Retina (tissue), 1 donor: ENCODE measurements at places on chromosomes 4 and X.
A peak's percentile ranks its signal among the peaks of the same experiment; 100 is the strongest.

DNA sequence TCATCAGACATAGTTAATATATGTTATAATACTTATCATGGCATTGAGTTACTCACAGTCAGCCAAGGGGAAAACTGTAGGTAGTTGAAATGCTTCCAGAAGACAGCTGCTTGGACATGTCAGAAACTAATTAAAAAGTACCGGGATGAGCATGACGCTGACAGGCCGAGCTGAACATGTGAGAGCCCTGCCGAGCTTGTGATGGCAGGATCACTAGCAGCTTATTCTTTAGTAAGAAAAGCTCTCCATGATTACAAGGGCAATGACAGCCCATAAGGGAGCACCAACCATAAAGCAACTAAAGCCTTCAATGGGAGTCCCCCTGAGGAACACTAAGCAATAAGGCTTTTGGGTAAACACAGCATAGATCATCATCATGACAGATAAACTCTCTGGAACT lies 435.6 kb downstream of the TLL1 start:
- DNase-seq = peak; percentile 51

DNA sequence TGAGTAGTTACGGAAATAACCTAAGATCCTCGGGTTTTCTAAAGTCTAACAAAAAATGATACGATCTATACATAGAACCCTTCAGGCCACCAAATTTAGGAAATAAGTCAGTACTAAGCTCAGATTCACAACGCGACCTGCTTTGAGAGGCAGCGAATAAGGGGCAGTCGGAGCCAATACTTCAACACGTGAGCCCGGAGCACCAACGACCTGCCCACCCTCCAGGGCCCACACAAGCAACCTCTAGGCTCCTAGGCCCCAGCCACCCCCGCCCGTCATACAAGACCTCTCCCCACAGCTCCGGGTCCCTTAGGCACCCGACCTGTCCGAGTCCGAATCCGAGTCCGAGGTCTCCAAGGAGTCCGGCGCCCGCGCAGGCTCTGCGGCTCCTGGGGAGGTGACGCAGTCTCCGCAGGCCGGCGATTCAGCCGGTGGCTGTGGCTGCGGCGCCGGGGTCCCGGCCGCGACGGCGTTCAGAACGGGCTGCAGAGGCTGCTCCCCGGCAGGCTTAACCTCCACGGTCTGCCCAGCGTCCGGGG lies 580 bp downstream of the NAF1 start:
- no peak for DNase-seq

GRCh38 chr4:101418055-101418454 lies 70.7 kb upstream of the PPP3CA start:
- no peak for DNase-seq

DNA sequence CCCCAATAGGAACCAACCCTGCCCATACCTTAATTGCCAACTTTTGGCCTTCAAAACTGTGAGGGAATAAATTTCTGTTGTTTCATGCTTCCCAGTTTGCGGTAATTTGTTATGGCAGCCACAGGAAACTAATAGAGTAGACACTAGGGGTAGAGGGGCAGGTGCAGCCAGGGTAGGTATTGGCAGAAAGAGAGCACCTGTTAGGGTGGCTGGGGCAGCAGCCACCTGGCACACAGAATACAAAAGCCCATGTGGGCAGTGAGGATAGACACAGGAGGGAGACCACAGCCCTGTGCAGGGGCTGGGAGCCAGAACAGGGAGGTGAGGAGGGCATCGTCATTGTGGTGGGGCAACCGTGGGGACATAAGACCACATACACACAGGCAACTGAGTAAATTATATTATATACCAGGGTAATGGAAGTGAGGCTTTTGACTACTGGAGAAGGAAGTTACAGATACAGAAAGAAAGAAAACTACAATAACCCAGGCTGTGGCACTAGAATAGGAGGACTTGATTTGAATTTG lies 28.2 kb downstream of the IRF2 start:
- no peak for DNase-seq

DNA sequence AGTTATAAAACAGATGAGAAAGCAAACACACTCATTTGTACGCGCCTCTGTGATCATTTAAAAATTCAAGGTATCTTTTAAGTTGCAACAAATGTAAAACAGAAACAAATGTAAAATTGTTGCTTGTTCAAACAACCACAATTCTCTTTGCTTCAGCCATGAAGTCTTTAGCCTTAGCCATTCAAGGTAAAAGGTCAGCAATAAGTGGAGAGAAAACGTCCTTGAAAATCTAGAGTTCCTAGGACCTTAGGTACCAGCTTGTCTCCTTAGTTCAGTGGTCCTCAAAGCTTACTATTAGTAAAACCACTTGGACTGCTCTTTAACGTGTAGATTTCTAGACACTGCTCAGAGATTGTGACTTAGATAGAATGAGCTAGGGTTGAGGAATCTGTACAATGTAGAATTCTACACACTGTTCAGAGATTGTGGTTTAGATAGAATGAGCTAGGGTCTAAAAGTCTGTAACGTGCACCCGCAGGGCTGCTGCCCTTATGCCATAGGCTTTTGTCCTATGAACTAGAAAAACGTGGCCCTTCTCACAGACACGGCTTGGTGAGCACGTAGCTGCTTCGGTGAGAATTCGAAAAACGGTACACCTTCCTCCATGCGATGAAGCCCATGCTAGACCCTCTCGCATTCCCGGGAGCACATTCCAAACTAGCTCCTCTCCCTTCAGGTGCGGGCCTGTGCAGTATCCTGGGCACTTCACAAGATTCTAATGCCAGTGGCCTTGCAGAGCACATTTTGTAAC lies 1.7 kb downstream of the PLAC8 start:
- no peak for DNase-seq

- DNase-seq = no peak
Measured at GRCh38 chr4:3115637-3116270, 41.3 kb downstream of the HTT start.

DNA sequence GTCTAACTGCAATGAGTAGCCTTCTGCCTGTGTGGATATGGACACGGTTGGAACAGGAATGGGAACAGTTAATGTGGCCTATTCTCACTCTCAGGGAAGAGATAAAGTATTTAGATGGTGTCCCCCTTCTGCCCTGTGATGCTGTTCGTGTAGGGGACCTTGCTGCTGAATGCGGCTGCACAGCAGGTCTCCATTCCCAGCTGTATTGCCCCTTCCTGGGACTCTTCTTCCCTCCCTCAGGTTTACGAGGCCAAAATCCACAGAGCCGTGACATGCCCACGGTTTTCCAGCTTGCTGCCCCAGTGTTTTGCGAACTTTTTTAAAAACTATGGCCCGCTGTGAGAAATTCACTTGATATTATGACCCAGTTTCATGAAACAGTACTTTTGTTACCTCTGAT lies 50.3 kb downstream of the SNX25 start:
- no peak for DNase-seq

DNA sequence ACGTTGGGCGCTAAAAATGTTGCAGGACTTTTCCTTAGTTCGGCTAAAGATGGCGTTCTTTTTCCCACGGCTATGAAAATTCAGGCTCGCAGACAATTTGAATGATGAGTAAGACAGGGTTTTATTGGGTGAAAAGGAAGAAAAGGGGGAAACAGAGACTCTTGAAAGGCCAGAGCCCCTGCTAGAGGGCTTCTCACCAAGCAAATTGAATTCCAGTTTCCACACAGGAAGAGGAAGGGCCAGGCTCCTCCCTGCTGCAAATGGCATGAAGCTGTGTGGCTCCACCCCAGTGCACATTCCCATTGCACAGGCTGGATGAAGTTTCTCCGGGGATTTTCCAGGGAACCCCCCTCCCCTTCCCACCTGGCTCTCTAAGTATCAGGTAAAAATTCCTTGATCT lies 210.9 kb downstream of the KLHL4 start:
- no peak for DNase-seq

GRCh38 chr4:105453550-105454205 lies 20.2 kb downstream of the PPA2 start:
- no peak for DNase-seq

DNA sequence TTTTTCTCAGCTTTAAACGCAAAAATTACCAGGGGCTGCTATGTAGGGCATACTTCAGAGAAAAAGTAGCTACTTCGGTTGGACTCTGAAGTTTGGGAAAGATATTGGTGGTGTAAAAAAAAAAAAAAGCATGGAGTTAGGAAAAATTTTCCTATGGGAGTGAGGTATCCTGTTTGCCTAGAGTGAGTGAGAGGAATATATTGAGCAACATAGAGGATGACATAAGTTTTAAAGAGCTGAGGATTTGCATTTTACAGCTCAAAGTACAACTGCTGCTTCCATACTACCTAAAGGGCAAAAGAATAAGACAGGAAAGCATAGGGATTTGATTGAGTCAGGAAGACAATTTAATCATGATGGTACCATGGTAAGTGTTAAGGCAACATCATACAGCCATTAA lies 7.3 kb downstream of the GPRASP1 start:
- DNase-seq = no peak
